ENCODE measurements at places on chromosomes 2 and 18.

GRCh38 chr2:118371515-118371914, 283.2 kb downstream of the INSIG2 start:
- DNase-seq, result peak; percentile 79

- no peak for DNase-seq
Observed at GRCh38 chr2:238818561-238818960, 29.3 kb upstream of the TWIST2 start.

- DNase-seq, result no peak
Observed at GRCh38 chr2:119490653-119491195, 33.6 kb downstream of the SCTR start.

- no peak for DNase-seq
Observed at GRCh38 chr2:175889701-175890302, 112.3 kb downstream of the LNPK start.

- no peak for DNase-seq
Observed at GRCh38 chr2:38323623-38324022, 53.5 kb downstream of the ATL2 start.

- DNase-seq, result peak; percentile 61
Observed at GRCh38 chr2:15939556-15939853, 845 bp upstream of the MYCN start.

DNA sequence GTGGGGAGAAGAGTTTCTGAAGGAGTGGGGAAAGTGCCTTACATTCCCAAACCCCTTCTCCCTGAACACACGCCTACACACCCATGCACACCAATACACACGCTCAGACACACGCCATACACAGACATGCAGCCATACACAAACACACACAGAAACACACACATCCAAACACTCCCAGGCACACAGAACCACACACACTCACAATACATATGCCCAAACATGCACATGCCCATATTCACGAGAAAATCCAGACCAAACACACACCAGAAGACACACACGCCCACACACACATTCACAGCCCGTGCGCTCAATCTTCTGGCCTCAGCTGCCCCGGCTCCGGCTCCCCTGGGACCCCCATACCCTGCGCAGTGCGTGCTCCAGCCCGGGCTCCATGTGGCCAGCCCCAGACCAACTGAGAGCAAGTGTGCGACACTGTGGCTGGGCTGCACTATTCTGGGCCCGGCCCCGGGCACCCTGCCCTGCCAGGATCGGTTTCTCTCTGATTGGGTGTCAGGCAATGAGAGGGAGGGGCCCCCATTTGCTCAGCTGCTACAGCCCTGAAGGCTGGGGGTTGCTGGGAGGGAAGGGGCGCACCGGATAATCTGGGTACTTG, at the start of gene PRKAG3:
TSS of gene PRKAG3 (minus strand) at position 426 of the 613 bp plus-strand sequence.
- DNase-seq, result no peak

GRCh38 chr18:62122330-62122729, 64.5 kb downstream of the PIGN start:
- no peak for DNase-seq

GRCh38 chr2:216205486-216205885, 96.3 kb downstream of the XRCC5 start:
- no peak for DNase-seq

DNA sequence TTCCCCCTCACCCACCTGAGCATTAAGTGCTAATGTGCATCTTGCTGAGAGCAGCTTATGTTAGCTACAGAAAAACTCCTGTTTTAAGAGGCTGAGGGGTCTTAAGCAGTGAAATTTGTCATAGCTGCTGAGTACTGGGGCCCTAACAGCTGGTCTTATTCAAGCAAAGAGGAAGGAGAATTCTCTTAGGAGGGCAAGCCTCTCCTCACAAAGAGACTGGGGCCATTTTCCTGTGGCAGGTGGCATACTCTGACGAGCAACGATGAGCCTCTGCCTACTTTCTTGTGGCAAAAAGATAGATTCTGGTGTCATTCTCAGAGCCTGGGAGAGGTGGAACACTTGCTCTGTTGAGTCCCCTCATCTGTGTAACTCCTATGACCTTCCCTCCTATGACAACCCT, 53.2 kb downstream of the SPRED2 start:
- no peak for DNase-seq

DNA sequence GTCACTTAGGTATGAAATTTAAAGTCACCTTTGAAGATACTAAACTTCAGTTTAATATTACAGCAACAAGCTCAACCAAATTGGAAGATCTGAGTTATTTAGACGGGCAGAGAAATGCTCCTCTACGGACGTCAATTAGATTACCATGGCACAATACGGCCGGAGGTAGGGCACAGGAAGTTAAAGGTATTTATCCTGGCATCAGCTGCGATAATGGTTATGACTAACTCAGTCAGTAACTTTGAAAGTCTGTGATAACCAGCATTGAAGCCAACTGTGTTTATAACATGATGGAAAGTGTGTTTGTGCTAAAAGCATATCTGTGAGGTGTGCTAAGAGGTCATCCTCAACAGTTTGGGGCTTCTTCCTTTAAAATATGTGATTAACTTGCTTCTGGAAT, 117.3 kb downstream of the WDSUB1 start:
- no peak for DNase-seq

- DNase-seq, result no peak
Observed at GRCh38 chr2:128505575-128506526, 187.2 kb upstream of the HS6ST1 start.

- DNase-seq, result no peak
Observed at GRCh38 chr2:223366566-223366965, 235.6 kb downstream of the SCG2 start.

DNA sequence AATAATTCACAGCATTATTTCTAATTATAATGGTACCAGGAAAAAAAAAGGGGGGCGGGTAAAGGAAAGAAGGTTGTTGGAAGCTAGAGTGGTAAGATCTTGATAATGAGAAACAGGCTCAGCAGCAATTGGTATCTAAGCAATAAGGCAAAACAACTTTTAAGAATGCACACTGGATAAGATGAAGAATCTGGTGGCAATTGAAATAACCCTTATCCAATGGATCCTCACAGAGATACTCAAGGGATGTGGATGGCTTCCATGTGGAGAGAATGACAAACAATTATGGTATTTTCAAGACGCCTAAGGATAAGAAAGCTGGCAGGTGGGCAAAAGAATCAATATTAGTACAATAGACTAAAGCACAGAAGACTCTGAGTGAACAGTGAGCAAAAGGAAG, 153.6 kb downstream of the UPP2 start:
- DNase-seq, result no peak

DNA sequence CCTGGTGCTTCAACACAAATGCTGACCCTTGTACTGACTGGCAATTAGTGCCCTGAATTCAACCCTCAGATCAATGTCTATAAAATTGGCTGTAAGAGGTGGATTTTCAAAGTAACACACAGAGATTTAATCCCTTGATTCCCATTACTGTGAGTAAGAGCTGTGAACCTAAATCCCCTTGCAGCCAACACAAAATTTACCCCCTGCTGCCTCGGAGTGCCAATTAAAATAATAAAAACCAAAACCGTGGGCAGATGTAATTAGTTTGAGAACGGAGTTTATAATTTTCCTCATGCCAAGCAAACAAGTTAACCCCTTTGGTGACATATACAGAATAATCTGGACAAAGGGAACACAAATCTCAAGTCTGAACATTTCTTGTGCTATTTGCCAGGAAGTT, 55.8 kb upstream of the REV1 start:
- no peak for DNase-seq

DNA sequence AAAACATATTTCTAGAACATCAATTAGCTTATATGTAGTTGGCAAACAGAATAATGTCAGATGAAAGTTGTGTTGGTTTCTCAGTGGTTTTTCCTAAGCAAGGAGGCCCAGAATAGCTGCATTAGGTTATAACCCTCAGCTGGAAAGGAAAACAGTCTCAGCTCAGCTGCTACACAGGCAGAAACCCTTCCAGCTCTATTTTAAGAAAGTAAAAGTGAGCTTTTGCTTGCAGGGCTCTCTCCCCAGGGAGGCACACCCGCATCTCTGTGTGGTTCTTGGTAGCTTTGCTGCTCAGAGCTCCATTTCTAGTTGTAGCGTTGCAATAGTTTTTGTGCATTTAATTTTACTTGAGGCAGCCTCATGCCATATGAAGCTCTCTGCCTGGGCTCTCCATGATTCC, 54.6 kb downstream of the PIKFYVE start:
- DNase-seq, result peak; percentile 10

DNA sequence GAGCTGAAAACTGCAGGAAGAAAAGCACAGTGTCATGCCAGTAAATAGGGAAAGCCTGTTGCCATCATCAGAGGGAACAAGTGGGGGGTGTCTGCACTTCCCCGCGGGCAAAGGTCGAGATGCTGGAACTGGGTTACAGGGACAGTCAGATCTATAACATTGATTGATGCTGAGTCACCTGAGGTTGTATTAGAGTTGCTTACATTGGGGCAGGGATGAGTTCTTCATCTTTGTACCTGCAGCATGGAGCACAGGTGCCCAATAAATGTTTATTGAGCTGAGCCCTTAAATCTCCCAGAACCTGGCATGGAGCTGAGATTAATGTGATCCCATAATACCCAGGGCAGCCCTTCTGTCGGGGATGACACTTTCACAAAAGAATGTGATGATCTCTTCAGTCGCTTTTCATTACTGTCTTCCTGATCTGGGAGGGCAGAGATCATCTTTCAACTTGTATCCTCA, 5.9 kb upstream of the RNF152 start:
- no peak for DNase-seq

DNA sequence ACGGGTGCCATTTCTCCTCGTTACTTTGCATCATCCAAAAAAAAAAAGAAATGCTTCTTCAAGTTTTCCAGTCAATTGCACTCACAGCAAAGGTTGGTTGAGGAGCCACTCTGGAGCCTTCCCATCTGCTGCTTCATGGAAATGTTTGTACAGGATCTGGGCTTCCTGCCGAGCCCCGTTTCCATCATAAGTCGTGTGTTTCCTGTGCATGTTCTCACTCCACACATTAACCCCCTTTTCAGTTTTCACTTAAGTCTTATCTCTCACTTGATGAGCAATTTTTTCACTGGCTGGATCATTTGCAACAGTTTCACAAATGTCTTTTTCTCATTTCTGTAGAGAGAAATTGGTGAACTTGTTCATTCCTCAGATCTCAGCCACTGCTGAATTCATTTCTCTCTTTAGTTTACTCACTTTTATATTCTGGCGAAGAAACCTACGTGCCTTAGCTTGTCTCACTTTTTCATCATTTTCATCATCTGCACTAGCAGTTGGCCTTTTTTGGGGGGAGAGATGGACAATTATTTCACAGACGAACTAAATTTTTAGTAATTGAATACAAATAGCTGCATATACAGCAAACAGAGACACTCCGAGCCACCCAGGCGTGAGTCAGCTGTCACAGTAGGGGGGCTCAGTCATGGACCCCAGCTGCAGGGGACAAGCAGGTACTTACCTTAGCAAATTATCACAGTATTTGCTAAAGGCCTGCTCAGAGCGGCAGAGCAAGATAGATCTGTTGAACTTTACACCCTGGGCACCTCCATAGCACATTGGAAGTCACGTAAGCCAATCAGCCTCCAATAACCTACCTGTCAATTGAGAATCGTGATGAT, 750.8 kb upstream of the ID2 start:
- DNase-seq, result no peak

GRCh38 chr2:158539176-158540005, 82.6 kb downstream of the PKP4 start:
- peak; percentile 20 for DNase-seq

DNA sequence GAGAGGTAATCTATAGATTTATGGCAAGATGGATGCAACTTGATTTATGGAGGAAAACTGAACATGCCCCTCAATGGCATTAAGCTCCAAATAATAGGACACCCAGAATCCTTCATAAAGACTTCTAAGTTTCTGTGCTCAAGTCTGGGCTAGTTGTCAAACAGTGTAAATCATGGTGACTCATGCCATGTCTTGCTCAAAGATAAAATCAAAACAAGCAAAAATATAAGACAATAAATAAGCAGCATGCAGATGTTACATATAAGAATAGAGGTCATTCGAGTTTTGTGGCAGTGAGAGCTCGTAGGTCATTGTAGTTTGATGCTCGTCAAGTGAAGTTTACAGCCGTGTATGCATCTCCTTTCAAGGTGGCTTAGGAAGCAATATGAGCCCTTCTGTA, 403.2 kb downstream of the THSD7B start:
- DNase-seq, result no peak

DNA sequence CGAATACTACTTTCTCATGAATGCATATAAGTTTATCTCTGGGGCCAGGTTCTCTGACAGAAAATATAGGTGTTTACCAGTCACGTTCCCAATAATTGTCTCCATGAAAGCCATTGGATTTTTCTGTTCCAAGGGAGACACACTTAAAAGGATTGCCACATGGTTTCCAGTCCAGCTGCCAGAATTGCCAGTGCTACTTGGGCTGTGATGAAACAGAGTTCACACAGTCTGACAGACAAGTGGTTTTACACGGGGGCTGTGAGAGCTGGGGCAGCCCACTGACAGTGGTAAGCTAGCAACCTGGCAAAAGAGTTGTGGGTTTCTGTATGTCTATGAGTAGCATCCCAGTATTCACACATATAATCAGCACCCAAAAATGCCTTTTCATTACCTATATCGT, 27.7 kb upstream of the ATRAID start:
- DNase-seq, result no peak

DNA sequence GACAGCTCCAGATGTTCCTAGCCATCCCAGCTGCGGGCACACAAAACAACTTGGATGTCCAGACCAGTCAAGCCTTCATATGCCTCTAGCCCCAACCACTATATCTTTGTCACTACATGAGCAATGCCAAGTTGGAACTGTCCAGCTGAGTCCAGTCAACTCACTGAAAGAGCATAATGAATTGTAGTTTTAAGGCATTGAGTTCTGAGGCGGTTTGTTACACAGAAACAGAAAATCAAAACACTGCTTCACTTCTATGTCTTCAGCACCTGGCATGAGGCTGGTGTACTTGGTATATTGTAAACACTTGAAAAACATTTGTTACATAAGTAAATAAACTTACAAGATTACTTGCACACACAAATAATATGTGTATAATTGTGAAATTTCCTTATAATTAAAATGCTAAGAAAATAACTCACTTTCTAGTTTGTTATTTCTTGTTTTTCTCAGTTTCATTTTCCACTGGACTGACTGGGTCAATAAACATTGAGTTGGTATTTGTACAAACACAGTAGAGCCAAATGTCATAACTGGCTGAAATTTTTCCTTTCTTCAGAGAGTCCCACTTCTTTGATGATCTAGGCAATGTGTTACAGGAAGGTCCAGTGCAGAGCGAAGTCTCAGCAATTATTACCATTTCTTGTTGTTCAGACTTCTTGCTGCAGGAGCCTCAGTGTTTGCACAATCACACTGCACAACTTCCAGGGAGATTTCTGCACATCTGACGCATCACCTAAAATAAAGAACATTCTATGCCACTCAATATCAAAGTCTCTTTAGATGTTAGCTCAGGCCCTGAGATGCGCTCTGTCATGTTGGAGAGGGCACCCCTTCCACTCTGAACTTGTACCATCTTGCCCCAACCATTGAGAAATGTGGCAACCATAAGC, 38.2 kb upstream of the DPP4 start:
- DNase-seq, result no peak

GRCh38 chr2:20702563-20702962, 35.6 kb downstream of the GDF7 start:
- DNase-seq, result no peak

GRCh38 chr2:113148606-113149552, 21.5 kb downstream of the IL1RN start:
- no peak for DNase-seq
